Dermis blood vessel endothelial cell (primary cell): ENCODE measurements at places on chromosomes 11 and 22. TPM values are rescaled to one million over a fixed set of nuclear protein-coding genes. Genes with fewer than 3 reads are reported as not detected.

GRCh38 chr22:29979777-29980321 is 96.9 kb downstream of the MTMR3 start:
- DNase-seq, result no peak

- DNase-seq, result no peak
Observed at GRCh38 chr11:83480811-83481210, 194.6 kb upstream of the CCDC90B start.

DNA sequence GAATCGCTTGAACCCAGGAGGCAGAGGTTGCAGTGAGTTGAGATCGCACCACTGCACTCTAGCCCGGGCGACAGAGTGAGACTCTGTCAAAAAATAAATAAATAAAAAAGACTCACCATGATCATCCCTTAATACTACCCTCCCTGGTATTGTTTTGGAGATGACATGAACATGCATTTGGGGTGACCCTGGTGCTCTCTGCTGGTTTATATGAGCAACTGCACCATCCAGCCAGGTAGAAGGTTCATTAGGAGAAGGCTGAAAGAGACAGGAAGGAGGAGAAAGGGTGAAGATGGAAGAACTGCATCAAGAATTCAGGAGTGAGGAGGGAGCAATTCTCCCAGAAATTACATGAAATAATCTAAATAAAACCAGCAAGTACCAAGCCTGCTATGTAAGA is 37.8 kb downstream of the SLC5A1 start:
- peak; percentile 56 for DNase-seq

GRCh38 chr11:12091956-12092558 is 18.3 kb upstream of the MICAL2 start:
- no peak for DNase-seq

GRCh38 chr11:114308689-114309089 is 12.5 kb downstream of the NNMT start:
- DNase-seq, result peak; percentile 57

GRCh38 chr11:96391698-96392307 is 2.0 kb downstream of the JRKL start:
- DNase-seq, result peak; percentile 7

DNA sequence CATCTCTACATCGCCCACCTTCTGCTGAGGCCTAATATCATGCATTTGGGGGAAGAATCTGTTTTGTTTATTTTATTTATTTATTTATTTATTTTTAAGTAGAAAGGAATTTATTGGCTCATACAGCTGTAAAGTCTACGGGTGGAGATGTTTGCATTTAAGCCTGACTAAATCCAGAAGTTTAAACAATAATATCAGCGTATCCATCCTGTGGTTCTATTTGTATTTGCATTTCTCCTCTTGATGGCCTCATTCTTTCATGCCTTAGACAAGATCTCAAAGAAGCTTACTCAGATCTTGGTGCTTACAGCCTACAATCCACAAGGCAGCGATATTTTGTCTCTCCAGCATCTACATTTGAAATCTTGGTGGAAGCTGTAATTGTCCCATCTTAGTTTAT is 67.1 kb upstream of the CARD18 start:
- no peak for DNase-seq

DNA sequence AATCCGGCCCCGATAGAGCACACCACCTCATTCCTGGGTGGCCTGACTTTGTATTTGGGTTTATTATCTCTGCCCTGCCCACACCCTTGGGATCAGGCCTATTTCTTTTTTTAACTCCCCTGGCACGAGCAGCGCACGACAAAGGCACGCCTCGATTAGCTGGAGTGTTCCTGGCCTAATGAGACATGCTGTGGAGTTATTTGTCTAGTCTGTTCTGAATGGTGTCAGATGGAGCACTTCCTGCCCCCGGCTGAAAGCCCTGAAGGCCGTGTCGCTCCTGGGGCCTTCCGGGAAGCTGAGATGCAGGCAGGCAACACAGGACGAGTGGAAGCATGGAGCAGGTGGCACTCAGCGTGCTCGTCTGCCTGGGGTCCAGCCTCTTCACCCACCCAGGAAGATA is 47.1 kb downstream of the LARGE1 start:
- DNase-seq, result no peak

DNA sequence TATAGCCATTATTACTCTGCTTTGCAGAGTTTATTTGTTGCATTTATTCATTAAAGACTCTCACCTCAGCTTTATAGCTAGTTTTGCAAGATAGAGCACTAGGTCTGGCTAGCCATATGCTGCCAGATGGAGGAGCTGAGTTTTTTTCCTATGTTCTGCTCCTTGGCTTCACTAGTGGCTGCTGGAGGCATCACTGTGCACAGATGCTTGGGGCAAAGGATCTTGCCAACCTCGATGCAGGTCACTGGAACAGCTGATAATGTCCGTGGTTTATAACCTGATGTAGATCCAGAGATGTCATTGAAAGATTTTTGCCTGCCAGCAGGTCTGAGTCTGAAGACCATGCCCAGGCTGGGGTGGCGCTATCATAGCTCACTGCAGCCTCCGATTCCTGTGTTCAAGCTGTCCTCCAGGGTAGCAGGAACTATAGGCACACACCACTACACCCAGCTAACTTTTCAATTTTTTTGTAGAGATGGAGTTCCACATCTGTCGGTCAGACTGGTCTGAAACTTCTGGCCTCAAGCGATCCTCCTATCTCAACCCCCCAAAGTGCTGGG is 63.2 kb downstream of the PACS1 start:
- no peak for DNase-seq

DNA sequence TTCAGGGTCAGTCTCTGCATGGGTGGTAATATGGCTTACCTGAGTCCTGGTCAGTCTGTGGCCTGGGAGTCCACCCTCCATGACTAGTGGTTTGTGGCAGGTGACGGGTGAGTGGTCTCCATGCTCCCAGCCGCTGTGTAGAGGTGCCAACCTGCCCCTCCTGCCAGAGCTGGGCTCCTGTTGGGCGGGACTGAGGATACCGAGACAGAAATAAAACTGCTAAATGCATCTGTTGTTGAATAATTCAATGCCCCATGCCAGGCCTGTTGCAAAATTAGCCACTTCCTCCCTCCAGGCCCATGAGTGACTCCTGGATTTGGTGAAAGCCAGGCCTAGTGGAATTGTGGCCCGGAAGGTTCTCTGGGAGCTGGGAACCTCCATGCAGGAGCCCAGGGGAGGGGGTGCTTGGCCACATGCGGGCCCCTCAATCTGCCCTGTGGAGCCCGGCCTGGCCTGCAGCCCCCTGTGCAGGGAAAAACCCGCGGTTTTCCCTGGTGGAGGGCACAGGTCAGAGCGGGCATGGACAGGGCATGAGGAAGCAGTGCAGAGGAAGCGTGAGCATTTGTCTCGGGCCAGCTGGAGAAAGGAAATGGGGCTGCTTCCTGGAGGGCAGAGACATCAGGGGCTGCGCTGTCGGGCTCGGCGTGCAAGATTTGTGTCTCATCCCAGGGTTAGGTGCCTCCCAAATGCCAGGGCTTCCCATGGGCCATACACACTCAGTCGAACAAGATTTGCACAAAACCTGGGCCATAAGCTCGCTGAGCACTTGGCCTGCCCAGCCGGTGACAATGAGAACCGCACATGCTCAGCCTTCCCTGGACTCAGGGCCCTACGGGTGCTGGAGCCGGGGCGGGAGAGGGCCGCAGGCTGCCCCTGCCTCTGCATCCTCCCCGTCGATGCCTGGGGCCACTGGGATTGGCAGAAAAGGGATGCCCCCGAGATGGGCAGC is 66.9 kb downstream of the KCNQ1 start:
- no peak for DNase-seq

GRCh38 chr22:39240831-39241793 is 3.7 kb downstream of the PDGFB start:
- DNase-seq, result peak; percentile 75

DNA sequence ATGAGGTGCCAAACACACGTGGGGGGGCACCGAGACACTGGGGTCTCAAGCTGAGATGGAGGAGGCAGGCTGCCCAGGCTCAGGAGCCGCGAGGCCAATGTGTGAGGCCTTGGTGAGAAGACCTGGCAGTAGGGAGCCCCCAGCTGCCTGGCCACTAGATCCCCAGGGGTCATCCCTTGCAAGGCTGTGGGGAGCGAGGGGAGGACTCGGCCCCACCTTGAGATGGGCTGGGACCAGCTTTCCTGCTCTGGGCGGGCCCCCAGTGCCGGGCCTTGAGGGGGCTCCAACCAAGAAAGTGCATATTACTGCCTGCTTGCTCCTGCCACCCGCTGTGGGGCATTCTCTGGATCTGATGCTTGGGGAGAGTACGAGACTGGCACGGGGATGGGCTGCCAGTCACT is 107.0 kb downstream of the CTTN start:
- DNase-seq, result no peak

- peak; percentile 5 for DNase-seq
Observed at GRCh38 chr11:112962579-112963367, 1.6 kb downstream of the NCAM1 start.

- DNase-seq, result no peak
Observed at GRCh38 chr22:37167176-37167980, 17.7 kb upstream of the IL2RB start.

GRCh38 chr22:24587948-24588347 is 4.9 kb downstream of the LRRC75B start:
- DNase-seq, result no peak

- no peak for DNase-seq
Observed at GRCh38 chr11:116856423-116856822, 19.0 kb upstream of the APOA1 start.

- DNase-seq, result no peak
Observed at GRCh38 chr11:65645710-65646109, 7.8 kb downstream of the SIPA1 start.

DNA sequence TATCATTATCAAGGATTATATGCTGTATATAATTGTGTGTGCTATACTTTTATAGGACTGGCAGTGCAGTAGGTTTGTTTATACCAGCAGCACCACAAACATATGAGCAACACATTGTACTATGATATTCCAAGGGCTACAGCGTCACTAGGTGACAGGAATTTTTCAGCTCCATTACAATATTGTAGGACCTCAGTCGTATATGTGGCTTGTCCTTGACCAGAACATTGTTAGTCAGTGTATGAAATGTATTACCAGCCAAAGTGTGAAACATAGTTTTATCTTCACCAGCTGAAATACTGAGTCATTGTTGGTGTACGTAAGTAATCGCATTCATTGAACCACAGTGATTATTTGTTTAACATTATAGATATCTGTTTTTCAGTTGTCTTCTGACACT is 20.4 kb downstream of the JHY start:
- DNase-seq, result no peak

DNA sequence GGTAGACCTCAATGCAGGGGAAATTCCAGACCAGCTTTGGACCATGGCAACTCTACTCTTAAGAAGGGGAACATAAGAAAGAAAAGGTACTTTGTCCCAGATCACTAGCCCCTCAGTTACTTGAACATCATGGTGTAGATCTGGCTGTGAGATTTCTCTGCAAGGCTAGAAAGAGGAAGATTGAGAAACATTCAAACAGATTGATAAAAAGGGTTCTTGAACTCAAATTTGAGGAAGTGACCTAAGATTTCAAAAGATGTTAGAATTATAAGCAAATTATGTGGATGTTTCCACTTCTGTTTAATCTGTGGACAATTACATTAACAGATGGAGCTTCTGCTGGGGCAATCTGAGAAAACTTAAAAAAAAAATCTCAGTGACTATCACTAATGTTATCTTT is 21.8 kb upstream of the UPB1 start:
- DNase-seq, result no peak

The TIMM10 gene
- 28.1 and 39.8 TPM in 2 replicates for total RNA-seq

The KCNJ11 gene
- total RNA-seq, result 0.65 and 3.6 TPM in 2 replicates

The LYVE1 gene
- 64.6 and 70.3 TPM in 2 replicates for total RNA-seq

The TRIM48 gene
- not detected in 2 replicates for total RNA-seq

The CRYBB2 gene
- total RNA-seq, result not detected in 2 replicates

The TUB gene
- 1.4 and 1.6 TPM in 2 replicates for total RNA-seq

The NXPE4 gene
- not detected in 2 replicates for total RNA-seq

The AMPD3 gene
- 1.0 and 2.3 TPM in 2 replicates for total RNA-seq

The FOXR1 gene
- not detected in 2 replicates for total RNA-seq

The C11orf86 gene
- total RNA-seq, result not detected in 2 replicates

The OR11H1 gene
- total RNA-seq, result not detected in 2 replicates
